Naive thymus-derived CD4-positive, alpha-beta T cell (primary cell): ENCODE measurements at places on chromosomes 12 and 14. TPM values are rescaled to one million over a fixed set of nuclear protein-coding genes. Genes with fewer than 3 reads are reported as not detected.

DNA sequence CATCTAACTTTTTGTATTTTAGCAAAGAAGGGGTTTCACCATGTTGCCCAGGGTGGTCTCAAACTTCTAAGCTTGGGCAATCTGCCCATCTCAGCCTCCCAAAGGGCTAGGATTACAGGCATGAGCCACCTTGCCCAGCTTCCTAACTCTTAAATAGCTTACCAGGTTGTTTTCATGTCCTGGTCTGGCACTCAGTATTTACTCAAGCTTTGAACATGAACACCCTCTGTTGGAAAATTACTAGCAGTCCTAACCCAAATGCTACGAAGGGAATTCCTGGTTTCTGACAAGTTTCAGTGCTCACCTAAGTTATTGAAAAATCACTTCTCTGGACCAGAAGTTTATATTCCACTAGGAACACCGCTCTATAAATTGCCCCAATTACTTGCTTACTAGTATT lies 32.5 kb upstream of the GCH1 start:
- no peak for DNase-seq

Gene OTUB2
- 2.5 and 2.6 TPM in 2 replicates for total RNA-seq

GRCh38 chr14:105182296-105183020 lies 1.3 kb upstream of the NUDT14 start:
- no peak for DNase-seq

- no peak for DNase-seq
These were observed 46.8 kb upstream of the RBM19 start for GRCh38 chr12:114012744-114013431.

Gene NEUROD4
- 0.11 TPM for total RNA-seq

Gene DHRS4L2
- 21.3 TPM for total RNA-seq

Gene PCED1B
- total RNA-seq = 41.4 TPM

- DNase-seq = no peak
These were observed 707.5 kb upstream of the TMEM132C start for GRCh38 chr12:127559349-127560040.

- no peak for DNase-seq
These were observed 78.4 kb downstream of the PAPOLA start for GRCh38 chr14:96580566-96580965.

Gene KRT72
- total RNA-seq = 2.0 and 2.1 TPM in 2 replicates

Gene GLT1D1
- 0.11 TPM for total RNA-seq

Gene KRT73
- total RNA-seq = 71.7 TPM

DNA sequence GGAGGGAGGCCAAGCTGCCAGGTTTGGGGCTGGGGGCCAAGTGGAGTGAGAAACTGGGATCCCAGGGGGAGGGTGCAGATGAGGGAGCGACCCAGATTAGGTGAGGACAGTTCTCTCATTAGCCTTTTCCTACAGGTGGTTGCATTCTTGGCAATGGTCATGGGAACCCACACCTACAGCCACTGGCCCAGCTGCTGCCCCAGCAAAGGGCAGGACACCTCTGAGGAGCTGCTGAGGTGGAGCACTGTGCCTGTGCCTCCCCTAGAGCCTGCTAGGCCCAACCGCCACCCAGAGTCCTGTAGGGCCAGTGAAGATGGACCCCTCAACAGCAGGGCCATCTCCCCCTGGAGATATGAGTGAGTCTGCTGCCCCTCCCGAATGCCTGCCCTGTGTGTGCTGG lies 432 bp downstream of the IL25 start:
- no peak for DNase-seq

Gene GPR162
- total RNA-seq = 10.5 TPM

DNA sequence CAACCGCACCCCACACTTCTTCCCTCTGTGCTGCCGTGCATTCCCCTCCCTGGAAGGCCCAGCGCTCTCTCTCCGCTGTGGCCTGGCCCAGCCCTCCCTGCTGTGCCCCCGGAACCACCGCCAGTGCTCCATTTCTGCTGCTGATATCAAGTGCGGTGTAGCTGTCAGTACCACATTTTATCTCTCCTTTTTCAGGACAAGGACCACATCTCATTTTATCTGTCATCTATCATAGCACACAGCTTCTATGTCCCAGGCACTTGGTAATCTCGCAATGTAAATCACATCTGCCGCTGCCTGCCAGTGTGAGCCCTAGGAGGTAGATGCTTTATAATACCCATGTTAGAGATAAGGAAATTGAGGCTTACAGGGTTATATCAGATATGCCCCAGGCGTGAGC lies 18.3 kb downstream of the IL31 start:
- DNase-seq = no peak

DNA sequence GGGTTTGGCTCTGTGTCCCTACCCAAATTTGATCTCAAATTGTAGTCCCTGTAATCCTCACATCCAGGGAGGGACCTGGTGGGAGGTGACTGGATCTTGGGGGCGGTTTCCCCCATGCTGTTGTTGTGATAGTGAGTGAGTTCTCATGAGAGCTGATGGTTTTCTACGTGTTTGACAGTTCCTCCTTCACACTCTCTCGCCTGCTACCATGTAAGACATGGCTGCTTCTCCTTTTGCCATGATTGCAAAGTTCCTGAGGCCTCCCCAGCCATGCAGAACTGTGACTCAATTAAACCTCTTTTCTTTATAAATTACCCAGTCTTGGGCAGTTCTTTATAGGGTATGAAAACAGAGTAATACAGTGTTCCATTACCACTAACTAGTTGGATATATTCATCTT lies 10.3 kb upstream of the LRRC23 start:
- DNase-seq = no peak

Gene SLC39A2
- not detected for total RNA-seq

DNA sequence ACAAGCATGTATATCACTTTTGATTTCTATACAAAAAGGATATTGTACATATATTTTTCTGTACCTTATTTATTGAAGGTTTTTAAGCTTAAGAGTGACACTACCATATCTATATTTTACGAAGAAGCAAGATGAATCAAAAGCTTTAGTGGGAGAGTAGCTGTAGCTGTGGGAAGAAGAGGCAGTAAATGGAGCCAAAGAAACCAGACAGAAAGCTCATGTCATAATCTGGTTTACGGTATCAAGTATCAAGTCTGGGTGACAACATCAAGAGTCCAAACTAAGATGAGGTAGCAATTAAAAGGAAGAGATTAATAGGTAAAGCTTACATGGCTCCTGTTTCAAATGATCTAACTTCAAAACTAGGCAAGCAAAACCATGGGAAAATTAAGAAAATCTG lies 54.8 kb downstream of the CEP83 start:
- DNase-seq = no peak

DNA sequence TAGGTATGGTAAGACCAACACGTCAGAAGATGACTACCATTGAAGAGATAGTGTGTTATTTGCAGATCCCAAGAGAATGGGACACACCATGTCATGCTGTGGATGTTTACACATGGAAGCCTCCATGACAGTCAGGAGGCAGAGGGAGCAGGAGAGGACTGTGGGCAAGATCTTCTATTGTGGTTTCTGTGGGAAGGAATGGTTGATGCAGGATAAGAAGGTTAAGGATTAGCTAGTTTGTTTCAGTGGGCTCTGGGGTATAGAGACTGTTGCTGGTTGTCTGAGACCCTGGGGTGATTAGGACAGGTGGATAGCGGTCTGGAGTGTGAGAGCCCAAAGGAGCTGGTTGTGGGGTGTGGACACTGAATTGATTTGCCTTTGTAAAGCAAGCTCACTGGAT lies 23.3 kb downstream of the TAS2R7 start:
- DNase-seq = no peak

DNA sequence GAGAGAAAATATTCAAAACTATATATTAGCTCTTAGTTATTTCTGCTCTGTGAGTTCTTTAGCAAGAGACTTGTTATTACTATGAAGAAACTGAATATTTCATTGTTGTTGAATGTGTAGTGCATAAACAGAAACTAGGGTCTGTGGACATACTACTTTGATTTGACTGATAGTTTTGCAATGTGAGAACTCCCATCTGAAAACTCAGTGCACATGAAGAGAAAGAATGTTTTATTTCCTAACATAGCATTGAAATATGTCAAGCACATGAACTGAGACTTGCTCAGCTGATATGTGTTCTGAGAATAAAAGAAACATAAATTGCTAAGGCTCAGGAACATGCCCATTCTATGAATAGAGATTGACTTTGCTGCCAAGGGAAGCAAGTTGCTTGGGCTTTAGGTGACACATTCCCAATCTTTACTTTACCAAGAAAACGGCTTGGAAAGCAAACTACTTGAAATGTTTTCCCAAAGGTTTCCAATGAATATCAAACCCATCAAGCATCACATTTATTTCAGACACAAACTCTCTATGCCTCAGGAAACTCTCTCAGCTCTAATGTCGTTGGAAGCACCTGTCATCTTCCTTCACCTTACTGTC lies 290.4 kb downstream of the SLC16A7 start:
- no peak for DNase-seq

Gene TMEM132D
- total RNA-seq = not detected

DNA sequence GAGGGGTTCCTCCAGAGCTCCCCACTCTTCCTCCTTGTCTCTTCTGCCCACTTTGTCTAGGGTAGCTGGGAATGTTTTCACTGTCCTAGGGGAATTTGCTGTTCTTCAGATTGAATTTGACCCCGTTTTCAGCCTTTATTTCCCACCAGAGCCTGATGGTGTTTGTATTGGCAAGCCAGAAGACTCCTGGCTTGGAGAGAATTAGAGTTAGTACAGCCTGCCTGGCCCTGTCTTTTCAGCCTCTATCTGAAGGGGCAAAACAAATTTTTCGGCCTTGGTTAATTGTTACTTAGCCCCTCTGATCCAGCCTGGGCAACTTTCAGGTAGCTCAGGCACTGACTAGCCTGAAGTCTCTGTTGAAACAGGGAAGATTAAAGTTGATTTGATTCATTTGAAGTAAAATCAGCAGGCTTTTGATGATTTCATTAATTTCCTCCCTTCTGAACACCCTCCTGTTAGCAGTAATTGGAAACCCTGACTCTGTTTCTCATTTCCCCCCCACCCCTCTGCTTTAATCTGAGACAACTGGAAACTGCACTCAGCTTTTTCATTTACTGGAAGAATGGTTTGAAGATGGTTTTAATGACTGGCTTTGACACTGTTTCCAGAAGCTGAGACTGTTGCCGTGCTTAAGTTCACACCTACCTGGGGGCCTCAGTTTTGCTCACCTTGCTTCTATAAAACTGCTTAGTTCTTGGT lies 63.3 kb downstream of the SUSD6 start:
- no peak for DNase-seq

GRCh38 chr12:124940143-124940392 lies 25.6 kb upstream of the UBC start:
- DNase-seq = no peak

Gene ANO2
- total RNA-seq = not detected in 2 replicates

- DNase-seq = no peak
These were observed 33.3 kb upstream of the MSI1 start for GRCh38 chr12:120402217-120402616.

- DNase-seq = no peak
These were observed 21.1 kb downstream of the SMCO2 start for GRCh38 chr12:27467641-27468040.

DNA sequence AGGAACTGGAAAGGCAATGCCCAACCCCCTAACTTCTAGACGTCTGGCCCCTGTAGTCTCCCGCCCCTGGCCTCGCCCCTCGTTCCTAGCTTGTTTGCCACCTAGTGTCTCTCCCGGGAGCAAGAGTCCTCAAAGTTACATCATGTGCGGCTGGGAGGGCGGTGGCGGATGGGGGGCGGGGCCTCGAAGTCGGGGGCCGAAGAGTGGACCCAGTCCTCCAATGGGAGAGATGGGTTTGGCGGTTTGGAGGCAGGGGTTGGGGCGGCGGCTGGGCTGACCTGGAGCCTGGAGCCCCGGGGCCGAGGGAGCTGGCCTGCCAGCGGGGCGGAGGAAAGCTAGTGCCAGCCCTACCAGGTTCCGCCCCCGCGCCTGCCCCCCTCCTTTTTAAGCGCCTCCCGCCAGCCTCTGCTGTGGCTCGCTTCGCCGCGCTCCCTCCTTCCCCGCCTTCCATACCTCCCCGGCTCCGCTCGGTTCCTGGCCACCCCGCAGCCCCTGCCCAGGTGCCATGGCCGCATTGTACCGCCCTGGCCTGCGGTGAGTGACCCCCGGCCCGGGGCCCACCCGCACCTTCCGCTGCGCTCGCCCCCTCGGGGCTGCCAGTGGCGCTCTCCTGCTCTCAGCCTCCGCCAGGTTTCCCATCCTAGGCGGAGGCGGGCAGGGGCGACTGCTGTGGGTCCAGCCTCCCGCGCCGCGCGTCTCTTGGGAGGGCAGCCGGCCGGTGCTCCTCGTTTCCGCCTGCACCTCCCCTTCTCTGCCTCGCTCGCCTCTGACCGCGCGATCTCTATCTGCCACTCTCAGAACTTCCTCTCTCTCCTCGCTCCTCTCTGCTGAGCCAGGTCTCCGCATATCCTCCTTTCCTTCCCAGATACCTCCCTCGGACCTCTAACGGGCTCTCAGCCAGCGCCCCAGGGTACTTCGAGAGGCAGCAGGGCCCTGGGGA lies at the start of gene PCK2:
PCK2 (plus strand) TSS at position 411 of the 940 bp plus-strand sequence; CDS start at position 506, 95 bp downstream.
- DNase-seq = peak; percentile 59

- no peak for DNase-seq
These were observed 393.9 kb downstream of the PAWR start for GRCh38 chr12:79296871-79297270.

DNA sequence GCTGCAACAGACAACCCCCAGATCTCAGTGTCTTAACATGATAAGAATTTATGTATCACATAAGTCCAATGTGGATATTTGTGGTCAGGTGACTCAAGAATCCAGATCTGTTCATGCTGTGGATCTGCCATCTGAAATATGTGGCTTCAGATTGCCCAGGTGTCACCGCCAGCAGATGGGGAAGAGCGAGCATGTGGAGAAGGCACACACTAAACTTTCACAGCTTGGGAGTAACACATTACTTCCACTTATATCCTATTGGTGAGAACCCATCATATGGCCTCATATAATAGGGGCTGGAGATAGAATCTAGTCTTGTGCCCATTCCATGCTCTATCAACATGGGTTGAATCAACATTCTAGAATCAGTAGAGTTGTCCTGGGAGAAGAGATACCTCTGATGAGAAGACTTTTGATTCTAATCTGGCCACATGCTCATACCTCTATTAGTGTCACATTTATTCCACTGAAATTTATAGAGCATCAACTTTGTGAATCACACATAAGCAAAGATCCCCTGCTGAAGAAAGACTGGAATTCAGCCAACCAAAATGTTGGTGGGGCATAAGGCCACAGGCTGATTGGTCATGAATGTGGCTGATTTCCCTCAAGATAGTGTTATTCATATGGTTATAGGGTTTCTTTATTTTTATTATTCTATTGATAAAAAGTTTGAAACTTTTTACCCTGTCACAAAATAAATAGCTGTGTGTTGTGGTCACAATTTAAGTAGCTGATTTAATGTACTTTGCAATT lies 6.0 kb upstream of the CALCOCO1 start:
- no peak for DNase-seq

DNA sequence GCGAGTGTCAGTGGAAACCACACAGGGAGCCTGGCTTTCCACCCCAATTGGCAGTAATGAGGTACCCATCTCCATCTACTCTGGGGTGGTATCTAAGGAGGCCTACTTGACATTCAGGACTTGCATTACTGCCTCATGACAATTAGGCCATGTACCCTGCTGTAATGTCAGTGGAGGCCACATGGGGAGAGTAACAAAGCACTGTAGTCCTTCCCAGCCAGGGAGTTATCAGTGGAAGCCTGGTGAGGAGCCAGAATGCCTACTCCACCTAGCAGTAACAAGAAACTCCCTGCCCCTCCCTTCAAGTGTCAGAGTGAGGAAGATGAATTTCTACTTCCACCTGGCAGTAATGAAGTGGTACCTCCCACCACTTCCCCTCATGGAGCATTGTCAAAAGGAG lies 12.5 kb downstream of the TIMM9 start:
- no peak for DNase-seq
